Stimulated activated CD4-positive, alpha-beta T cell treated with anti-CD3 and anti-CD28 coated beads, TNF-alpha, amount 100 ng/mL, for 48 hours (primary cell): ENCODE measurements at places on chromosomes 11 and 22.

GRCh38 chr11:130213143-130213978 lies 53.8 kb downstream of the ST14 start:
- peak; percentile 29 for DNase-seq

DNA sequence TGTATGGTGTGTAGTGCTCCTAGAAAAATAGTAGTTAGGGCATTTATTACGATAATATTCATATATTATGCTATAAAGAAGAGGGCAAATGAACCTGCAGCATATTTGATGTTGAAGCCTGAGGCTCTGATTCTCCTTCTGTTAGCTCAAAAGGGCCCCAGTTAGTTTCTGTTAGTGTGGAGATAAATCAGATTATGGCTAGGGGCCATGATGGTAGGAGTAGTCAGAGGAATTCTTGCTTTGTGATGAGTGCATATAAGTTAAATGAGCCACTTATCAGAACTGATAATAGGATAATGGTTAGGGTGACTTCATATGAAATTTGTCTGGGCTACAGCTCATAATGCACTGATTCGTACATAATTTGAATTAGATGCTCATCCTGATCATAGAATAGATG lies 298.4 kb downstream of the DYNC2H1 start:
- DNase-seq: no peak

DNA sequence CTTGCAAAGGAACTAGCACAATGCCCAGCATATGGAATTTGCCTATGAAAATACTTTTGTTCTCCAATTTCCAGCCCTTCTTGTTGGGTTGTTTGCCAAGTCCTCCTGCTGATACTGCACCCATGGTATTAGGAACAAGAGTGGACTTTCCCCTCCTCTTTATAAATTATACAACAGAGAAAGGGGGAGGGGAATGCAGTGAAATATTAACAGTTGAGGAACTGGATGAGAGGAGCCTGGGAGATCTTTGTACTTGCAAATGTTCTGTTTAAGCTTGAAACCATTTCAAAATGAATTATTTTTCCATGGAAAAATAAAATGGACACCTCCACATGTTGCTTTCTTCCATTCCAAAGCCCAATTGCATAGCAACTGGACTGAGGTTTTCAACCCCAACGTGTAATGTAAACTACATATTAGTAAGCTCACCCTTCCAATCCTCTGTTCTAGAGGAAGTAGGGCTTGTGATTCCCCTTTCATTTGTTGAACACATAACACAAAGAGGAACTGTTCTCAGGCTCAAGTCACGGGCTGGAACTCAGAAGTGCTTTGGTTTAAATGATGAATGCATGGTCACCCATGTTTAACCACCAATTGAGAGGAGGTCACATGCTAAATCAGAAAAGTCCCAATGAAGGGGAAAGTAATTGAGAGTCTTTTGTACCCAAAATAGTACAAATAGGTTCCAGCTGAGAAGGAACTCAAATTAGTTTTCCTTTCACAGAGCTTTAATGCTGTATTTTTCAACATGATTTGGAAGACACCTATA lies 66.2 kb upstream of the ZC3H12C start:
- DNase-seq: no peak

DNA sequence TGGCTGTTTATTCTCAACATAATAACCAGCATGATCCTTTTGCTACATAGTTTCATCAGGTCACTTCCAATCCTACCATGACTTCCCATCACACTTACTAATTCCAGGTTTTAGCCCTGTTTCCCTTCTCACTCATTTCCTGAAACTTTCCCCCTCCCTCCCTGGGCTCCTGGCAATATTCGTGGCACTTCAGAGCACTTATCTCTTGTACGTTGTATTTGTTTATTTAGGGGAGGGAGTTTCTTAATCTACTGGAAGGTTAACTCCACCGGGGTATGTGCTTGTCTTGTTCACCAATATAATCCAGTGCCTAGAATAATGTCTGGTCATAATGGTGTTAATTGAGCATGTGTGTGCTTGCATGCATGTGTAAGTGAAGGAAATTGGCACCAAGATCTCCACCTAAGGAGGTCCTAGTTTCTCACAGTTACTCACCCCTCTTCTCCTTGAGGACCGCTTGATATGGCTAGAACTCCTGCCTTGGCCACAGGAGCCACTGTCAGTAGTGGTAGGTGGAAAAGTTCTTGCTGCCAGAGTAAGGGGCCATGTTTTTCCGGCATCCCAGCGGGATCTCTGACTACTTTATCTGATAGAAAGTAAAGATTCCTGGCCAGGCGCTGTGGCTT lies 11.7 kb downstream of the EIF3L start:
- DNase-seq: no peak

GRCh38 chr11:134405436-134405835 lies 6.6 kb downstream of the B3GAT1 start:
- DNase-seq: no peak

- DNase-seq: no peak
These were observed 63.5 kb upstream of the PRDM11 start for GRCh38 chr11:45082744-45083543.

- no peak for DNase-seq
These were observed 244.0 kb upstream of the ANO5 start for GRCh38 chr11:21948876-21949275.

- DNase-seq: no peak
These were observed 77.8 kb upstream of the CADM1 start for GRCh38 chr11:115581871-115582639.

GRCh38 chr11:66956689-66957290 lies 1.4 kb downstream of the PC start:
- DNase-seq: no peak

DNA sequence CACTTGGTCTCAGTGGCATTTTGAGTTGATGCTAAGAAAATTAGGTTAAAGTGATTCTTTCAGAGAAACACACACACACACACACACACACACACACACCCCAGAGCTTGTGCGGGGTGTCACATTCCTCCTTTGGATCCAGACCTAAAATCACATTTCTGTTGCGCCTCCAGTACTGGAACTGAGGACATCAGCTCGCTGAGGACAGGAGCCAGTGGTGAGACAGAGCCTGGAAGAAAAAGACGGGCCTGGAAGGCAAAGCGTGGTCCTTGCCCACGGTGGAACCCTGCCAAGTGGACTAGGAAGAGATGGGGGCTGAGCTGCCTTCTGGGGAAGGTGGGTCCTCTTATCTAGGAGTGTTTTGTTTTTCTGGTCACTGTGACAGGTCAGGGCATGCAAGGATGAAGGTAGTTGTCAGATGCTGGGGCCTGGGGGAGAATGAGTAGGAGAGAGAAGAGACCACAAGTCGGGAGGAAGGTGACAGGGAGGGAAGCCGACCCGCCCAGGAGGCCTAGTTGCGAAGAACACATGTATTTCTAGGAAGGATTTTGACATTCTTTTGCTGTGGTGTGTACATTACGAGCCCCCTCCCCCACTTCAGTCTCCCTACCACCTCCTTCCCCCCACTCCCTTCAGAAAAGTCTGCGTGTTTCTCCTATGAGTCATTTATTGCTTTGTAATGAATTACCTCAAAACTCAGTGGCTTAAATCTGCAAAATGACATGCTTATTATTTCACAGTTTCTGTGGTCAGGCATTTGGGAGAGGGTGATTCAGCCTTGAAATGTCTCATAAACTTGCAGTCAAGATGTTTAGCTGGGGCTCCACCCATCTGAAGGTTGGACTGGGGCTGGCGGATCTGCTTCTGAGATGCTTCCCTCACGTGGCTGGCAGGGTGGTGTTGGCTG lies 4.8 kb upstream of the ELFN2 start:
- peak; percentile 48 for DNase-seq

DNA sequence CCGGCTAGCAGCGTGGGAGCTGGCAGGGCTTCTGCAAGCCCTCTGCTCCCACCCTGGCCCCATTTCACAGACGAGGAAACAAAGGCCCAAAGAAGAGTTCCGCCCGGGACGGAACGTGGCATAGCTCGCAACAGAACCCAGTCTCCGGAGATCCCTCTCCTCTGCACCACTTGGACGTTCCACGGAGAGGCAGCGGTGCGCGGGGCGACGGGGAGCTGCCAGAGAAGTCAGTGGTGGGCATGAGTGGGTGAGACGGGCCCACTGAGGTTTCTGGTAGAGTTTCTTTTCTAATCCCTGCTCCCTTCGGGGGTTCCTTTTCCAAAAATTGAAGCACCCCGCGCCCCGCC lies 554 bp upstream of the NECTIN1 start:
- no peak for DNase-seq

- DNase-seq: no peak
These were observed 64.2 kb upstream of the EIF3D start for GRCh38 chr22:36593215-36593614.

- DNase-seq: no peak
These were observed 91.9 kb upstream of the TMEM45B start for GRCh38 chr11:129723761-129724162.

GRCh38 chr11:45885921-45886721 lies 670 bp downstream of the MAPK8IP1 start:
- DNase-seq: no peak

- DNase-seq: no peak
These were observed 42.6 kb upstream of the APOA1 start for GRCh38 chr11:116879800-116880625.

DNA sequence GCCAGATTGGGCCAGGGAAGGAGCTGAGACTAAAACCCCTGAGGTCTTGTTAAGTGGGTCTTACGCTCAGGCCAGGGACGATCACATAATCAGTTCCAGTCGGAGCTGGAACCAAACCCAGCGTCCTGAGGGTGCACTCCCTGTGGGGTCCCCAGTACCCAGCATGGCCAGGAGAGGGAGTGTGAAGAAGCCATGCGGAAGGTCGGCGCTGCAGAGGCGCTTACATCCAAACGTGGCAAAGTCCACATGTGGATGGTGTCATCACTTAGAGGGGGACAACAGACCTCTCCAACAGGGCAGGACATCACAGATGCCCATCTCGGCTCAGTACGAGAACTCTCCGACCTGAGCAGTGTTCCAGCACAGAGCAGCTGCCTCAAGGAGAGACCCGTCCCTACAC lies 8.3 kb downstream of the ATP5MGL start:
- no peak for DNase-seq

- DNase-seq: no peak
These were observed 61.8 kb downstream of the BID start for GRCh38 chr22:17712441-17712840.

- DNase-seq: no peak
These were observed 17.7 kb downstream of the CDKN1C start for GRCh38 chr11:2867722-2868505.

GRCh38 chr22:50530877-50531545 lies 1.2 kb upstream of the TYMP start:
- peak; percentile 83 for DNase-seq

DNA sequence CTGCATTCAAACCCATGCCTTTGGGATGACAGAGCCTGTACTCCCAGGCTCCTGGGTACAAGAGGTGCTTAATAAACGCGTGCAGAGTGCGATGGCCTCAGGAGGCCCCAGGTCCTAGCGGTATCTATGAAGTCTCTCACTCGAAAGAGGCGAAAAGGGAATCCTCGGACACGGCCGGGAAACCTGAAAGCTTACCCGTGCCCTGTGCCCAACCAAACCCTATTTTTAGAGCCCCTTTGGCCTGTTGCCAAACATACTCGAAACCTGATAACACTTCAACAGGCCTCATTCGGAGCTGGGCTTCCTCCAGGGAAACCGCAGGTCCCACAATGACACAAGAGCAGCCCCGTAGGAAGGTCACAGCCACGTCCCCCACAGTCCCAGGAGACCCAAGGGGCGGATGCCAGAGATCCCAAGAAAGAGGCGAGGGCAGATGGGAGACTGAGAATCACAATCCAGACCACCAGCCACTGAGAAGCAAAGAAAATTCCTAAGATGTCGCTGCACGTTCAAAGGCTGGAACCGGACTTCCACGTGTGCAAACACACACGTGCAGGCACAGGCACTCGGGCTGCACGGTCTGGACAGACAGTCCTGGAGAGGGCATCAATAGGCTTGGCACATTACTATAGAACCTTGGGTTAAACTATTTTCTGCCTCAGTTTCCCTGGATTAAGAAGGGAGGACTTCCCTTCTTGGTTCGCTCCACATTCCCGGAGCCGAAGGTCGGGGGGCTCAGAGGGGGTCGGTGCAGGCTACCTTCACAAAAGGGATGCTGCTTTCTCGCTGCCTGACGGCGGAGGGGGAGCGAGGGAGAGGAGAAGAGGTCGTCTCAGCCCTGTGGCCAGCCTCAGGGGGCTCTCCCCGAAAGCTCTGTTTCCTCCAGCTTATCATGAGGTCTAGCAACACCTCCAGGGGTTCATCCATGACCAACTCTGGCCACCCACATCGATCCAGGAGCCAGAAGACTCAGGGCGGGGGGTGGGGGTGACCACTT lies 8.2 kb downstream of the PDGFB start:
- DNase-seq: no peak

DNA sequence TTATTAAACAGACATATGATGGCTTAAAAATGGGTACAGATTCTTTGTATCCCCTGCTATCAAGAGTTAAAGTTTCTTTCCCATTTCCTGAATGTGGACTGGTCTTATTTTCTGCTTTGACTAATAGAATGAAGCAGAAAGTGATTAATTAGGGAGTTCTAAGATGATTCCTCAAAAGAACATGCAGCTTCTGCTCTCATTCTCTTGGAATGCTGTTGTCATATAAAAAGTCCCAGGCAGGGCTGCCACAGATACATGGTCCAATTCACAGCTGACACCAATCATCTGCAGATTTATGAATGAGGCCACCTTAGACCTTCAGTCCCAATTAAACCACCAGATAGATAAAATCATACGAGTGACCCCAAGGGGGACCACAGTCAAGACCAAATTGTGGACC lies 844.5 kb upstream of the RAG2 start:
- no peak for DNase-seq

DNA sequence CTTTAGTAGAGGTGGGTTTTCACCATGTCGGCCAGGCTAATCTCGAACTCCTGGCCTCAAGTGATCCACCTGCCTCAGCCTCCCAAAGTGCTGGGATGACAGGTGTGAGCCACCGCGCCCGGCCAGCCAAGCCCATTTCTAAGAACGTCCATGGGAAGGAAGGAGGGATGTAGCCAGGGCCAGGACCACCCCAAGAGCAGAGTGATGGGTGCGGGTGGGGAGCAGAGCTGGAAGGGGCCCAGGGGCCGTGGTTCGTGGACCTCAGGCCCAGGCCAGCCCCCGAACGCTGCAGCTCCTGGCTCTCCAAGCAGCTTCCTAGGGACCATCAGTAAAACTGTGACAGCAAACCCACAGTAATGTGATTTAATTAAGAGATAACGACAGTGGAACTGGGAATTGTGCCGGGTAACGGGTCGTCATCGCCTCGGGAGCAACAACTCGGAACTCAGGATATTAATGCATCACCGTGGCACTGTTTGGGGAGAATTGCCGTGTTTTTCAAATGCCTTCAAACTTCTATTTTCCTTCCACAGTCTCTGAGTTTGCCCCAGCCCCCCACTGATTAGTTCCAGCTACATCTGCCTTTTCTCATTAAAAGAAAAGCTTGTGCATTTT lies 74.3 kb downstream of the BRD1 start:
- no peak for DNase-seq

DNA sequence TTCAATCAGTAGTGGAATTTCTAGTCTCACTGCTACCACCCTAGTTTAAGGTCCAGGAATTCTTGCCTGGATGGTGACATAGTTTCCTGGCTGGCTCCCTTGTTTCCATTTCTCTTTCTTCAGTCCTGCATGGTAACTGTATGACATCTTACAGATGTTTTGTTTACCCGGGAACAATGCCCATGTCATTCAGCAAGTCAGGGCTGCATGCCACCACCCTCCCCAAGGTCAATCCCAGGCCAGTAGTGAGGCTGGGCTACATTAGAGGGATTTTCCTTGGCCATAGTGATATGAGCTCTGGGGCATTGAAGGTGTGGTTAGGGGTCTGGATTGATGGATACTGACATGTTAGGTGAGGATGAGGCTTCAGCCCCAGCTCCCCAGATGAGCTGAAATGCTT lies 114.9 kb upstream of the E2F8 start:
- DNase-seq: no peak
